ENCODE measurements at places on chromosomes 7 and 10.

- no peak for DNase-seq
Measured at GRCh38 chr7:73622909-73623797, 1.2 kb downstream of the MLXIPL start.

- no peak for DNase-seq
Measured at GRCh38 chr10:58360412-58361004, 24.7 kb upstream of the TFAM start.

DNA sequence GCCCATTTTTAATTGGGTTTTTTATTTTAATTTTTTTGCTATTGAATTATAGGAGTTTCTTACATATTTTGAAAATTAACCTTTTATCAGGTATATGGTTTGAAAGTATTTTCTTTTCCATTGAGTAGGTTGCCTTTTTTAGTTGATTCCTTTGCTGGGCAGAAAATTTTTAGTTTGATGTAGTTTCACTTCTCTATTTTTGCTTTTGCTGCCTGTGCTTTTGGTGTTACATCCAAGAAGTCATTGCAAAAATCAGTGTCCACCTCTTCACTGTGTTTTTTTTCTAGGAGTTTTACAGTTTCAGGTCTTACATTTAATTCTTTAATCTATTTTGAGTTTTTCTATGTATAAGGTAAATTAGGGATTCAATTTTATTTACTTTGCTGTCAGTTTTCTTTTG, 129.8 kb upstream of the FERD3L start:
- DNase-seq = no peak

DNA sequence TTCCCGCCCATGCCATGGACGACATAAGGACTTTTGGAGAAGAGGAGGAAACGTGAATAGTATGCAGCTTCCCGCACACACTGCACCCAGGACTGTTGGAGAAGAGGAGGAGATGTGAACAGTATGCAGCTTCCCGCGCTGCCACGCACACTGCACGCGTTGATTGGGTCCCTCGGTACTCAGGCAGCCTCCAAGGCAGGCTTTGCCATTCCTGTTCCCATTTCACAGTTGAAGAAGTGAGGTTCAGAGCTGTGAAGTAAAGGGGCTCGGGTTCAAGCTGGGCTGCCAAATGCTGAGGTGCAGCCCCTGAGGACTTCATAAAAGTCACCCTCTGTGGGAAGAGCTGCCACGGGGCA, 147.9 kb upstream of the FAM20C start:
- no peak for DNase-seq

- no peak for DNase-seq
Measured at GRCh38 chr7:5334671-5335070, 51.9 kb downstream of the SLC29A4 start.

- DNase-seq = no peak
Measured at GRCh38 chr10:130923596-130923995, 387.9 kb downstream of the TCERG1L start.

GRCh38 chr10:66752714-66753113, 173.1 kb upstream of the LRRTM3 start:
- no peak for DNase-seq

- DNase-seq = no peak
Measured at GRCh38 chr10:91389636-91390512, 20.3 kb upstream of the HECTD2 start.

DNA sequence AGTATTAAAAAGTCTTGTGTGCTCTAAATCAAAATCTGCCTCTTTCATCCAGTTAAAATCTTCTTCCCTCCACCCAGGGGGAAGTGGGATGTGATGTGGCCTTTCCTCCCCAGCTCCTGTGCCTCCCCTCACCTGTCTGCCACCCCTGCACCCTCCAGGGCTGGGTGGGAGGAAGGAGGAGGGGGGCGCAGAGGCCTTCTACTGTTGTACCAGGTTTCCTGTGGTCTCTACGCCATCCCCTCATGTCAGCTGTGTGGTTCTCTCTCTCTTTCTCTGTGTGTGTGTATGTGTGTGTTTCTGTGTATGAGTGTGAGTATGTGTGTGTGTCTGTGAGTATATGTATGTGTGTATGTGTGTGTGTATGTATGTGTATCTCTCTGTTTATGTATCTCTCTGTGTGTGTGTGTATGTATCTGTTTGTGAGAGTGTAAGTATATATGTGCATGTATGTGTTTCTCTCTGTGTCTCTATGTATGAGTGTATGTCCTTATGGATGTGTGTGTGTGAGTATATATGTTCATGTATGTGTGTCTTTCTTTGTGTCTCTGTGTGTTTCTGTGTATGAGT, 45.5 kb upstream of the C10orf71 start:
- no peak for DNase-seq

DNA sequence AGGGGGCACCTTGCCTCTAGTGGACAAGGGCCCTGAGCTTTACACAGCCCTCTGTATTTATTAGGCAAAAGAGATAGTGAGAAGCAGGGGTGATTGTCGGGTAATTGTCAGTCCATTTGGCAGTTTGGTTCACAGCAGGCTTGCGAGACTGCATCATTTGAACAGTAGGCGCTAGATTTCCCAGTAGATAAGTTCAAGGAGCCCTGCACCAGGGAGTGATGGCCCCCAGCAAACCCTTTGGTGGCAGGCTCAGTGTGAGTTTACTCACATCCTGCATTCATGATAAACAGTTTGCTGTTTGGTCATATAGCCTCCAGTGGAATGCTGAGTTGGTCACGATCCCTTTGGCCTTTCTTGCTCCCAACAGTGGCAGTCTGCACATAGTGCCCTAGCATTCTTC, 59.4 kb downstream of the MARCHF5 start:
- no peak for DNase-seq

DNA sequence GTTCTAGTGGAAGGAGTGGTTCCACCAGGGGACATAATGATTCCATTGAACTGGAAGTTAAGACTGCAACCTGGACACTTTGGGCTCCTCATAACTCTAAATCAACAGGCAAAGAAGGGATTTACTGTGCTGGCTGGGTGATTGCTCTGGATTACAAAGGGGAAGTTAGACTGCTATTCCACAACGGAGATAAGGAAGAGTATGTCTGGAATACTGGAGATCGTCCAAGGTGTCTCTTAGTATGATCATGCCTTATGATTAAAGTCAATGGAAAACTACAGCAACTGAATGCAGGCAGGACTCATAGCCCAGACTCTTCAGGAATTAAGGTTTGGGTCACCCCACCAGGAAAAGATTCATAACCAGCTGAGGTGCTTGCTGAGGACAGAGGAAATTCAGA, 310.6 kb upstream of the MGMT start:
- no peak for DNase-seq

- DNase-seq = no peak
Measured at GRCh38 chr7:1616741-1617140, 46.9 kb upstream of the PSMG3 start.

GRCh38 chr10:24756283-24756682, 32.6 kb upstream of the ARHGAP21 start:
- DNase-seq = no peak

- DNase-seq = no peak
Measured at GRCh38 chr10:97074256-97075145, 111.3 kb downstream of the SLIT1 start.

- no peak for DNase-seq
Measured at GRCh38 chr10:86958116-86958900, at the start of gene SNCG. Gene SNCG (plus strand): TSS chr10:86958599. CDS start chr10:86958698, 99 bp downstream.

DNA sequence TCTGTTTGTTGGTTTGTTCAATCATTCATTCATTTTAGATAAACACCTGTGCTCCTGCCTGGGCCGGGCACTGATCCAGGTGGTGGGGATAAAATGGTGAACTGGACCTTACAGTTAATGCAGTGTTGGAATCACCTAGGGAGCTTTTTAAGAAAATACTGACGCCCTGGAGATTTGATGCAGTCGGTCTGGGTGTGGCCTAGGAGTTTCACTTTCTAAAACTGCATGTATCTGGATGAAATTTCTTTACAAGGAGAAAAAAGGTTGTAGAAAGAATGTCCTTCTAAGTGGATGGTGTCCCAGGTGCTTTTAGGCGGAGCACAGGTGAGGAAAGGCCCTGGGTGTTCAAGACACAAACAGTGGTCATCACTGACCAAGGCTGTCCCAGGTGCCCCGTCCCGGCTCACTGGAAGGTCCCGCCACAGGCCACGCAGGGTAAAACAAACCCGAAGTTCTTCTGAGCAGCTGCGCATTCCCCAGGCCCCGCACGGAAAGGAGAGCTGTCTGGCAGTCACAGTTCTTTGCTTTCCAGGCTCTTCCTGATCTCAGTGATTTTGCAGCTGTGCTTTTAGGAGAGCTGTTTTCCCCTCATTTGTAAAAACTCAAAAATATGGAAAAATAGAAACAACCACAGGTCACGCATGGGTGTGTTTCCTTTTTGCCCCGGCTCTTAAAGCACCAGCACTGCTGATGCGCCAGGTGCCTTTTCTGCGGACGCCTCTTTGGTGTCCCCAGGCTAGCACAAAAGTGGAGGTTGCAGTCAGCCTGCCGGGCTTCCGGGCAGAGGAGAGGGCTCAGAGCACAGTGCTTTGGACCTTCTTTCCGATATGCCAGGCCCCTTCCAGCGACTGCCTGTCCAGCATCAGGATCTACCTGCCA, 161.9 kb downstream of the GRK5 start:
- DNase-seq = no peak

DNA sequence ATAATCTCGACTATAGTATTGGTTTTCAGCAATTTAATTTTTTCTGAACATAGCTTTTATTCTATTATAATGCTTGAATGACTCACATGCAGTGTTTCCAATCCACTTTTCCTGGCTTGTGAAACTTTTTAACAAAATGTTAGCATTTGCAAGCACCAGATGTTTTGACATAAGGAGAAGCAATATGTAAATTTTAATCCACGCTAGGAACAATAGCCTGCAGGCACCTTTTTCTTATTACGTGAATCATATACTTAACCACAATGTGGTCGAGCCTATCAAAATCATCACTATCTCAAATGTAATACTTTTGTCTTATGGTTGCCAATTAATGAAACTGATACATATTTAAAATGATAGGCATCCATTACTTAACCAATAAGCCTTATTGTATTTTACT, 97.1 kb downstream of the TFEC start:
- DNase-seq = no peak

GRCh38 chr7:30996256-30996655, 32.5 kb downstream of the GHRHR start:
- DNase-seq = no peak

DNA sequence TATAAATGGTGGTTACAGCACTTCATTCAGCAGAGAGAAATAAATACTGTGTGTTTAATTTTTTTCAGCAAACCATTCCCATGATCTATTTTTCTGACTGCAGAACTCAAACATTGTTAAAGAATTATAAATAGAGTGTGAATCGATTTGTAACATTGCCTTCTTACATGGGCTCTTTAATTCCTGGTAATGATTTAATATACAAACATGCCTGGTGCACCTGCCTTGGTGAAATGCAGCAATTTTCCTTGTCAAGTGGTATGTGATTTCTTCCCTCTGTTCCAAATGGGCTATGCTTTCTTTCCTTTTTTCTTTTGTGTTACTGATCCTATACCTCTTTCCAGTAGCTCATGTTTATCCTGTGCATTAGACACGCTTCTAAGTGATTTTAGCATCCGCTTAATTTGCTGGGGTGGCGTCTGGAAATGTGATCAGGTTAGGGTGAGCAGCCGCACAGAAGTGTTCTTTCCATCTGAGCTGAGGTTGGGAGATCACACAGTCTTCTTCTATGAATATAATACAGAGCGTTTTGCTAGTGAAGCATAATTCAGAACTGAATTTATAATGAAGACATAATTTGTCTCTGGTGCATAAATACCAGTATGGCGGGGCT, 94.3 kb upstream of the ITGB1 start:
- DNase-seq = no peak

- no peak for DNase-seq
Measured at GRCh38 chr7:49488573-49488972, 284.9 kb upstream of the VWC2 start.

DNA sequence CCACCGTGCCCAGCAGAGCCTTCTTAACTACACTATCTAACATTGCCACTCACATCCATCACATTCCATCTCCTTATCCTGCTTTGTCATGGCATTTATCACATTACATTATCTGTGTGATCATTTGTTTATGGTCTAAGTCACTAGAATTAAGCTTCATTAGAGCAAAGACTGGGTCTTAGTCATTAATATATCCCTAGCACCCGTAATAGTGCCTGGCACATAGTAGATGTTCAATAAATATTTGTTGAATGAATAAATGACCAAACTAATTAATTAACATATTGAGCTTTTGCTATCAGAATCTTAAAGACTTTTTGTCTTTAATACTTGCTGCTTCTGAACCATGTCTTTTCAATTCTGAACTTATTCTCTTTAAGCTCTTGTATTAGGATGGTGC, 5.9 kb upstream of the COPG2 start:
- no peak for DNase-seq

GRCh38 chr7:133837224-133837623, 289.9 kb upstream of the LRGUK start:
- no peak for DNase-seq

DNA sequence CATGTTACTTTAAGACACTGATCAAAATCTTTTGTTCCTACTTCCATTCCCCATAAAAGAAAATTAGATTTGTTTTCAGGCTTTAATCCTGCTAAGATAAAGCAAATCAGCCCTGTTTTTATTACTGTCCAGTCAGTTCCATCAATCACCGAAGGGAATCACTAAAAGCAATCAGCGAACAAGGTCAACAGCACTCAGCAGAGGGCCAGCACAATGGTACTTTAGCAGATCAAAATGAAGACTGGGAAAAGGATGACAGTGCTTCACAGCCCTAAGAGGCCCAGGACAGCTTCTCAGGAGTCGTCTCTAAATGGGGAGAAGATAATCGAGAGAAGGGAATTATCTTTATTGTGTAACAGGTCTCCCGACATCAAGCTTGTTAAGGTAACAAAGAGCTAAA, 32.7 kb downstream of the SEM1 start:
- no peak for DNase-seq

GRCh38 chr7:42138691-42139090, 98.3 kb downstream of the GLI3 start:
- DNase-seq = no peak

- no peak for DNase-seq
Measured at GRCh38 chr10:78019264-78019663, 10.1 kb downstream of the POLR3A start.

- no peak for DNase-seq
Measured at GRCh38 chr10:101189461-101190401, 39.5 kb downstream of the LBX1 start.

DNA sequence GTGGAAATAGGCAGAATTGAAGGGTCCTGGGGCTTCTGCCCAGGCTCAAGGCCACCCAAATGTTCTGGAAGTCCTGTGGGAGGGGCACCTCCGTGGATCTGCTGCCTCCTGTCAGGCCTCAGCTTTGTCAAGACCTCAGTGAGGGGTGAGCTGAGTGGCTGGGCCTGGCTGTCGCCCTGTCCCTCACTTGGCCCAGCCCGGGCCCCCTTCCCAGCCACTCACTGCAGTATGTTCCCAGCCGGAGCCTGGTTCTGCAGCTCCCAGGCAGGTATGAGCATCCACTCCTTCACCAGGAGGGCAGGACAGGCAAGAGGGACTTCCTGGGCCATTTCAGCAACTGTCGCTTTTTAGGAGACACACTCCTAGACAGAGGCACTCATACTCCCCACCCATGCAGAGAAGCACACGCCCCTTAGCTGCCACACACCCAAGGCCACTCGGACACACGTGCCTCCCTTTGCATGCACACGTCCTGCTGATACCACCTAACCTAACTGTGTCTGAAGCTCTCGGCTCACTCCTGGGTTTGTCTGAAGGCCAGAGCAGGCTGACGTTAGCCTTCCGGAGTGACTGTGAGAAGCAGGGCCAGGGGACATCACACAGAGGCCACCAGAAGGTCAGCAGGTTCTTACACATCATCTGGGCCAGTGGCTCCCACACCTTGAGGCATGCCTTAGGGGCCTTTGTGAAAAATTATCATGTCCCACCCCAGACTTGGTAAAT, 72.2 kb upstream of the COL13A1 start:
- no peak for DNase-seq

GRCh38 chr10:47317251-47317650, 5.0 kb upstream of the GDF2 start:
- DNase-seq = no peak

All from stimulated activated CD4-positive, alpha-beta T cell treated with anti-CD3 and anti-CD28 coated beads, TNF-alpha, amount 100 ng/mL, for 4 hours (primary cell).